ENCODE measurements at places on chromosomes 11 and 22. TPM values are rescaled to one million over a fixed set of nuclear protein-coding genes. Genes with fewer than 3 reads are reported as not detected.
A peak's percentile ranks its signal among the peaks of the same experiment; 100 is the strongest.

KBTBD4 gene
- 15.0 TPM for total RNA-seq

DNA sequence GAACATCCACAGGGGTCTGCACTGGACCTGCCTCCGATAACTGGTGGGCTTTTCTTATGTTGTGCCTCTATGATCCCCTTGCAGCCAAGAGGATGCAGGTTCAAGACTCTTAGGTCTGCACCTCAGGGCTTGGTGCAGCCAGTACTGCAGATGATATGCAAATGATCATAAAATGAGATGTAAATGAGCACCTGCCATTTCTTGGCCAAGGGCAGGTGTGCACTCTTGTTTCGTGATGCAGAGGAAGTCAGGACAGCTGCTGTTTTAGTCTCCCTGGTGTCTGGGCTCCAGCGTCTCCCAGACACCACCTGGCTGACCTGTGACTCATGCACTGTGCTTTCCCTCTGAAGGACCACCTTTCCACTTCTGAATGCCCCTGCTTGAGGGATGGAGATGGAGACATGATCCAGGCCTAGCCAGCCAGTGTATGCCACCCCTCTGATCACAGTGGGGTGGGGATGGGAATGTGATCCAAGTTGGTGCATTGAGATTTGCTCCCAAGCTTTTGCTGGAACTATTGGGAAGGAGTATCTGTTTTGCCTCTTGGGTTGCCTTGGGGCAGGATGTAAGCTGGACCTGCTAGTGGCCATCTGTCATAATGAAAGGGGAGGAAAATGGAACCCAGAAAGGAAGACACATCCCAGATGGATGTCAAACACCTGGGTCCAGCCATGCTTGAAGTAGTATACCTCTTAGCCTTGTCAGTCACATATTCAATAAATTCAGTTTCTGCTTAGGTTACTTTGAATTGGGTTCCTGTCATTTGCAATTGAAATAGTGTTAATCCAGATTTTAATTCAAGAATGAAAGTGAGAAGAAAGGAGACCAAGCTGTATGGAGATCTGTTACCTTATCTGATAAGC lies 3.3 kb upstream of the KCNJ11 start:
- H3K27ac ChIP-seq: no peak overlapping the region
- peaks cover 4% of the 10 kb centered on the region for H3K27me3 ChIP-seq
- no peak overlapping the region for H3K4me3 ChIP-seq
- H3K36me3 ChIP-seq: no peaks in the 10 kb centered on the region
- H3K4me1 ChIP-seq: no peaks in the 10 kb centered on the region

- no peak overlapping the region for H3K4me3 ChIP-seq
- H3K27ac ChIP-seq: no peak overlapping the region
- H3K27me3 ChIP-seq: peaks cover 2% of the 10 kb centered on the region
- no peaks in the 10 kb centered on the region for H3K4me1 ChIP-seq
- no peak for DNase-seq
Measured at GRCh38 chr22:46520880-46521279, 16.5 kb downstream of the CELSR1 start.

DNA sequence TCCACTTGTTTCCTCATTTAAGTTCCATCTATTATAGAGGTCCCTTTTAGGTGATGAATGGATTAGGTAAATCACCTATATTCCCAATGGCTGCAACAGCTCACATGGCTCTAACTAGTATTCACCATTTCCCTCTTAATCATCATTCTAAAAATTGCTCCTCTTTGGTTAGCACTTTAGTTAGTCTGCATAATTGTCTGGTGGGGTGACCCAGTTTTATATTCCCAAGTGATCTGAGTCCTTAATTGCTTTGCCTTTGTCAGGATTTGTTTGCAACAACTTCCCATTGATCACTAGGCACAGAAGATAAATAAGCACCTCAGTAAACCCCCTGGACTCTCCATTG lies 395.2 kb downstream of the RAB38 start:
- H3K27me3 ChIP-seq: no peaks in the 10 kb centered on the region
- no peaks in the 10 kb centered on the region for H3K36me3 ChIP-seq
- H3K4me1 ChIP-seq: no peaks in the 10 kb centered on the region
- DNase-seq: no peak
- no peak overlapping the region for H3K4me3 ChIP-seq
- H3K27ac ChIP-seq: no peak overlapping the region

DDIAS gene
- 2.8 TPM for total RNA-seq

GRCh38 chr11:130300567-130300966 lies 14.2 kb downstream of the ZBTB44 start:
- DNase-seq: no peak
- H3K36me3 ChIP-seq: peaks cover 4% of the 10 kb centered on the region
- H3K27me3 ChIP-seq: no peaks in the 10 kb centered on the region
- no peak overlapping the region for H3K27ac ChIP-seq
- H3K4me3 ChIP-seq: no peak overlapping the region

- DNase-seq: no peak
- H3K27me3 ChIP-seq: no peaks in the 10 kb centered on the region
- no peaks in the 10 kb centered on the region for H3K36me3 ChIP-seq
- H3K4me1 ChIP-seq: peaks cover 3% of the 10 kb centered on the region
- H3K4me3 ChIP-seq: no peak overlapping the region
- no peak overlapping the region for H3K27ac ChIP-seq
Measured at GRCh38 chr11:45275828-45276227, 10.3 kb downstream of the SYT13 start.

P2RY6 gene
- 4.2 TPM for total RNA-seq

DNA sequence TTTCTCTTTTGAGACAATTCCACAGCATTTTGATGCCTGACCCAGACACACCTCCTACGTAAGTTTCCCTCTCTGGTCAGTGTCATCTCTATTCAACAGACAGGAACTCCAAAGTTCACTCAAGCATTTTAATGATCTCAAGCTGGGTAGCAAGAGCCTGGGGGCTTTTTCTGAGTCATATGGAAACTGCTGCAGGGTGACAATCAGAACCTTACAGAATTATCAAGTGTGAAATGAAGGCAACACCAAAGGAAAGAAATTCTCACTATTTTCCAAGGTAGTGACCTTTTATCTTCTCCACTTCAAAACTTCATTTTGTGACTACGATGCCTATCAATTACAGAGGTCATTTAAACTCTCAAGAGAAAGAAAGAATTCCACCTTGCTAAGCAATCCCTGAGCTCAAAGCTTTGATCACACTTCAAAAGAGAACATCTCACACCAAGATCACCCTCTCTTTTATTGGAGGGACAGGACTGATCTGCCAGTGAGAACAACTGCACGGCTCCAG lies 229.0 kb upstream of the ZC3H12C start:
- no peaks in the 10 kb centered on the region for H3K4me1 ChIP-seq
- no peaks in the 10 kb centered on the region for H3K36me3 ChIP-seq
- H3K27me3 ChIP-seq: no peaks in the 10 kb centered on the region
- no peak overlapping the region for H3K4me3 ChIP-seq
- no peak for DNase-seq
- no peak overlapping the region for H3K27ac ChIP-seq

GRCh38 chr11:11587122-11587521 lies 34.7 kb downstream of the GALNT18 start:
- no peak overlapping the region for H3K27ac ChIP-seq
- no peaks in the 10 kb centered on the region for H3K27me3 ChIP-seq
- no peaks in the 10 kb centered on the region for H3K36me3 ChIP-seq
- no peak for DNase-seq
- H3K4me3 ChIP-seq: no peak overlapping the region

- H3K4me1 ChIP-seq: no peaks in the 10 kb centered on the region
- H3K4me3 ChIP-seq: no peak overlapping the region
- DNase-seq: no peak
- H3K27me3 ChIP-seq: no peaks in the 10 kb centered on the region
- no peak overlapping the region for H3K27ac ChIP-seq
Measured at GRCh38 chr11:116457336-116458007, 315.3 kb downstream of the BUD13 start.

GRCh38 chr11:40376331-40376730 lies 1083.1 kb downstream of the LRRC4C start:
- no peaks in the 10 kb centered on the region for H3K27me3 ChIP-seq
- no peak for DNase-seq
- no peak overlapping the region for H3K27ac ChIP-seq
- no peaks in the 10 kb centered on the region for H3K4me1 ChIP-seq
- no peak overlapping the region for H3K4me3 ChIP-seq

- no peaks in the 10 kb centered on the region for H3K4me1 ChIP-seq
- H3K27ac ChIP-seq: no peak overlapping the region
- H3K27me3 ChIP-seq: no peaks in the 10 kb centered on the region
- H3K36me3 ChIP-seq: no peaks in the 10 kb centered on the region
- peak; percentile 35 for DNase-seq
- no peak overlapping the region for H3K4me3 ChIP-seq
Measured at GRCh38 chr22:48640890-48641841, 1186.5 kb downstream of the BRD1 start.

GRCh38 chr22:18979957-18980356 lies 43.9 kb upstream of the PRODH start:
- H3K27ac ChIP-seq: no peak overlapping the region
- H3K4me1 ChIP-seq: no peaks in the 10 kb centered on the region
- no peak overlapping the region for H3K4me3 ChIP-seq

DNA sequence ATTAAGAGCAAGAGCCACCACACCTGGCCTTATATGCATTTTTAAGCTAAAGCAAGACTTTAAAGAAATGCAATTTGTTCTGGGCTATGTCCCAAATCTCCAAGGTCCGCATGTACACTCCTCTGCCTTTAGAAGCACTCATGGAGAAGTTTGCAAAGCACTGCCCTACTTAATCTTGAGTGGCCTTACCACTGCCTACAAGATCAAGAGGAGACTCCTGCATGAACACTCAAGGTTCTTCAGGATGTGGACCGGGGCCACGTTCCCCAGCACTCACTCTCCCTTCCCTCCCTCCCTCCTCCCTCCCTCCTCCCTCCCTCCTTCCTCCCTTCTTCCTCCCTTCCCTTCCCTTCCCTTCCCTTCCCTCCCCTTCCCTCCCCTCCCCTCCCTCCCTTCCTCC lies 63.2 kb upstream of the HSPA8 start:
- H3K4me3 ChIP-seq: no peak overlapping the region
- DNase-seq: no peak
- peaks cover 8% of the 10 kb centered on the region for H3K4me1 ChIP-seq
- no peak overlapping the region for H3K27ac ChIP-seq
